ENCODE measurements at places on chromosomes 12 and 14. TPM values are rescaled to one million over a fixed set of nuclear protein-coding genes. Genes with fewer than 3 reads are reported as not detected.

DNA sequence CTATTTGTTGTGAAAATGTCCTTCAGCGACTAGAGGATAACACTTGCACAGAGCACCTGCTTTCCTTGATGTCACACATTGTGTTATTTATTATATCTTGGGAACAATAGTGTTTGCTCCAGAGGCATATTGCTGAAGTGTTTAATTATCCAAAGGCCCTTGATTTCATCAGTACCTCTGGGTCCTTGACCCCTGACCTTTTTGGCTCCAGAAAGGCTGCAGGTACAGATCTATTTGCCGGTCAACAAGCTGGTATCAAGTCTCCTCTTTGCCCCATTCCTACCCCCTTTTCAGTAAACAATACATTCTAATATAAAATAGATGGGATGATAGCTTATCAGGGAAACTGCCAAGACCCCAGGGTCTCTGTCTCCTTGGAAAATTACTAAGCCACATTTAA, 206.8 kb downstream of the DACT1 start:
- no peak for DNase-seq

- DNase-seq: no peak
These were observed 399.8 kb downstream of the RGS6 start for GRCh38 chr14:72332046-72332445.

TXNRD1 gene
- 152 TPM for total RNA-seq

ST8SIA1 gene
- 4.3 TPM for total RNA-seq

DNA sequence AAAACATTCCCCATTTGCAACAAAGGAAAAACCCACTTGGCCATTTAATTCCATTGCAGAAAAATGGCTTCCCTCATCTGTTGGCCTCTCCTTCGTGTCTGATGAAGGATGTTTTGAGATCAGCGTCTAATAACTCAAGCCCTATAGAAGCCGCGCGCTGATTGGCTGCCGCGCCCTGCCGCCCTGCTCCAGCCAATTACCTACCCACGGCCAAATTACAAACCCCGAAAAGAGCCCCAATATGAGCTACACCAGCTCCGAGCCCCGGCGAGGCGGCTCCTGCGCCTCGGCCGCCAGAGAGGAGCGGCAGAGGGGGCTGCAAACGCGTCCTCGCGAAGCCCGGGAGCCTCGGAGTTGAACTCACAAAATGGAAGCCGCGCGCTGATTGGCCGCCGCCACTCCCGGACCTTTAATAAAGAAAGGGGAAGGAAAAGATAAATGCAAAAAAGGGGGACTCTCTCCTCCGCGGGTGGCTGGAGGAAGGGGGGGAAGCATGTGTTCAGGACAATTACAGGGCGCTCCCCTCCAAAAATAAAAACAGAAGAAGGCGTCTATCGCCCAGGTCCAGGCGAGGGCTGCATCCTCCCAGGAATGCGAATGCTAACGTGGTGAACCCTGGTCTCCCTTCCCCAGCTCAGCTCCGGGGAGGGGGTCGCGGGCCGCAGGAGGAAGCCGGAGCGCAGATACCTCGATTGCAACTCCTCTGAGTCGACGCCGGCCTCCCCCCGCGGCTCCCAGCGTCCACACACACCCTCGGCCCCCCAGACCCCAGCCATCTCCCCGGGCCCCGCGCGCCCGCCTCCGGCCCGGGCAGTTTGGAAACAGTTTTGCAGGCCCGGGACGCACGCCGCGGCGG, 738 bp upstream of the SETD1B start:
- DNase-seq: peak; percentile 70
